Fibroblast of lung (primary cell): ENCODE measurements at places on chromosomes 16 and 17.
A peak's percentile ranks its signal among the peaks of the same experiment; 100 is the strongest.

GRCh38 chr17:78873519-78874340, 29.3 kb downstream of the CEP295NL start:
- peak; percentile 82 for DNase-seq

- peak; percentile 58 for DNase-seq
Observed at GRCh38 chr16:588639-588888, 1.3 kb upstream of the RAB40C start.

- peak; percentile 55 for DNase-seq
Observed at GRCh38 chr17:79777894-79778503, at the start of gene CBX2. TSS of gene CBX2 (plus strand) at chr17:79778148. CDS start at chr17:79778236, 88 bp downstream.

DNA sequence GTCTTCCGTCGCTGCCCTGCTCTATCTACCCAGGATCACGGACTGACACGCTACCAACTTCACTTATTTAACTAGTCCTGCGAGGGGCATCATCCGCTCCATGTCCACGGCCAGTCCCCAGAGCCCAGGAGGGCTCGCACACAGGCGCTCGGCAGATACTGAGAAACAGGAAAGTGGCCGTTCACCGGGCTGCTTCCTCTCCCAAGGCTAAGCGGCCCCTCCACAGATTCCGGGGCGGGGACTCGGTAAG, 388 bp downstream of the OXLD1 start:
- peak; percentile 22 for DNase-seq

- no peak for DNase-seq
Observed at GRCh38 chr16:70730031-70730430, 44.2 kb upstream of the MTSS2 start.

GRCh38 chr17:76690596-76691280, 20.0 kb downstream of the MXRA7 start:
- DNase-seq = no peak

- DNase-seq = peak; percentile 63
Observed at GRCh38 chr17:4072487-4073157, 70.2 kb downstream of the ZZEF1 start.

- no peak for DNase-seq
Observed at GRCh38 chr16:5207001-5207523, 109.5 kb upstream of the EEF2KMT start.

DNA sequence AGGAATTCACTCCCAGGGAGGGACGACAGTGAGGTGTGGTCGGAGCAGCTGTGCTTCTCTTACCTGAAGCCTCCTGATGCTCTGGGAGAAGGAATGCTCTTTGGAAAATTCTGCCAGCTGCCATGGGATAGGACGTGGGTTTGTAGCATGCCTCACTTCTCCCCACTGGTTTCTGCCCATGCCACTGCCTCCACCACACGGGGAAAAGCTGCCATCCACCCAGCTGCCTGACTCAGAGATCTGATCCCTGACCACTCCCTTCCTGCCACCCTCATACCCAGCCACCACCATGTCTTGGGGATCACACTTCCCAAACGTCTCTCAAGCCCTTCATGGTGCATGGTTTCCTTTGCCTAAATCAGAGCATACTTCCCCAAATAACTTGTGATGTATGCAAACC, 80.0 kb downstream of the CPPED1 start:
- no peak for DNase-seq

- DNase-seq = no peak
Observed at GRCh38 chr17:75895370-75896155, 1.2 kb downstream of the TRIM65 start.

GRCh38 chr17:62998166-62998565, 32.1 kb downstream of the TANC2 start:
- peak; percentile 35 for DNase-seq

DNA sequence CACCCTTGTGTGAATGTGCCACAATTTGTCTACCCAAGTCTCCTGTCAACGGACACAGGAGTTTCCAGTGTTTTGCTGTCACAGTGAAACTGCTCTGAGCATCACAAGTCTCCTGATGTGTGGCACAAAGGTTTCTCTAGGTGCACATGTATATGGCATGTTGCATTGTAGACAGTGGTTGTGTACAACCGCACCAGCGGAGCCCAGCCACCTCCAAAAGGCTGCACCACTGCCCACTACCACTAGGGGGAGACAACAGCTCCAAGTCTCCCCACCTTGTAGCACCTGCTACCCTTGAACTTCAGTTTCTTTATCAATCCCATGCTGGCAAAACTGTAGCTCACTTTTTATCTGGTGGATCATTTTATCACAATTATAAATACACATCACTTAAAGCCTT, 95.5 kb upstream of the ZNF469 start:
- peak; percentile 19 for DNase-seq

DNA sequence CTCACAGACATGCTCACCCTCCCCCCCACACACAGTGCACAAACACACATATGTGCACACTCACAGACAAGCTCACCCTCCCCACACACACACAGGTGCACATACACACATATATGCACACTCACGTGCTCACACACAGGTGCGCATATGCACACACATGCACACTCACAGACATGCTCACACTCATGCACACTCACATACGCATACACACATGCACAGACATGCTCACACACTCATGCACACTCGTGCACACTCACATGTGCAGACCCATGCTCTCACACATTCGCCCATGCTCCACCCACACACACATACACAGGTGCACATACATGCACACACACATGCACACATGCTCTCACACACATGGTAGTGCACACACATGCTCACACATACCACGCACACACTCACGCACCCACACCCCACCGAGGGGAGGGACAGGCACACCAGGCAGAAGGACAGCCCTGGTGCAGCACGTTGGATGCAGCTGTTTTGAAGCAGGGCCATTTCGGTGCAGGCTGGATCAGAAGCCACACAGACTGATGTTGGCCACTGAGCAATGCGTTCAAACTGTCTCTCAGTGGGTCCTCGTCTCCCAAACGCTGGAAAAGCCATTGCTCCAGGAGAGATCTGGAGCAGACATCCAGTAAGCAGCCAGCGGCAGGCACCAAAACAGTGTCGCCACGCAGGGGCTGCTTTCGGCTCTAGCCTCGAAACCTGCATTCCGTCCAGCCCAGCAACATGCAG, 86.2 kb upstream of the ZNF469 start:
- no peak for DNase-seq

DNA sequence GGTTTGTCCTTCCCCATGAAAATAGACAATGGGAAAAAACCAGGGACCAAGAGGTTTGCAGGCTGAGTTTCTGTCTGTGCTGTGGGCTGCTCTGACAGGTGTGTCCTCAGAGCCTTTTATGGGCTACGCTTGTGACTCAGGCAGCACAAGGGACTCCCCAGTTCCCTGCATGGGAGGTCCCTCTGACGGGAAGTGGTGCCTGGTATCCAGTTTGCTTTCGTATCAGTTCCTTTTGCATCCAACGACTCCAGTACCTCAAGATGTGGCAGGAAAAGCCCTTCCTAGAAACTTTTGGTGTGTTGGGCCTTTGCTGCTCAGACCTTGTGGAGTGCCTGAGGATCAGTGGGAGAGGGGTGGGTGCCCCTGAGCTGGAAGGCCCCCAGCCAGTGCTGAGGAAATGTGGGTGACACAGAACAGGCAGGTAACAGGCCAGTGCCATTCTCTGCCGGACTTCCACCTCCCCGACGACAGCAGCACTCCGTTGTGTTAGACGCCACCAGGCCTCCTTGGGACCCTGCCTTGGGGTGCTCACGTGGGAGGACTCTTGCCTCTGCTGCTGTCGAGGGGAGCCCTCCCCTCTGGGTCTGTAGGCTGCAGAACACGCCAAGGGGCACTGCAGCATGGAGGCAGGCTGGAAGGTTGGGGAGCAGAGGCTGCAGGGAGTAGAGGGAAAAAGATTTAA, 38.4 kb upstream of the IRF8 start:
- DNase-seq = no peak

GRCh38 chr17:3501344-3501743, 25.5 kb downstream of the ASPA start:
- DNase-seq = no peak

DNA sequence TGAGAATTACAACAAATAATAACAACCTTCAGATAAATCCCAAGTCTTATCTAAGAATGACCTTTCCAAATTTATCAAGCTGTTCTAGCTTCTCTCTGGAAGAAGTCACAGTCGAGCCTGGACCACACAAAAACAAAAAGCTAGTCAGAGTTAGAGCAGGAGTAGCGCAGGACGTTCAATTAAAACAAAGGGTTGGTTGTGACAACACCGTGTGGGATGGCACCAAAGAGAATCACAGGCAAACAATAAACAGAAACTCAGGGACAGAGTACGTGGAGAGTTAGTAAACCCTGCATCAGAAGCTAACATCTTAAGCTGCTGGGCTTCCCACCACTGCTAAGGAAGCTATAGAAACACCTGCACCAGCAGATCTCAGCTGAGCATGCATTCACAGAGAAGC, 23.8 kb downstream of the ARHGAP17 start:
- DNase-seq = no peak
